ENCODE measurements at places on chromosomes 2 and 18. TPM values are rescaled to one million over a fixed set of nuclear protein-coding genes. Genes with fewer than 3 reads are reported as not detected.

SH3RF3 gene
- 10.1 TPM for total RNA-seq

DSC3 gene
- 67.4 TPM for total RNA-seq

G6PC2 gene
- total RNA-seq = not detected

ANKRD44 gene
- total RNA-seq = 35.4 TPM

DNA sequence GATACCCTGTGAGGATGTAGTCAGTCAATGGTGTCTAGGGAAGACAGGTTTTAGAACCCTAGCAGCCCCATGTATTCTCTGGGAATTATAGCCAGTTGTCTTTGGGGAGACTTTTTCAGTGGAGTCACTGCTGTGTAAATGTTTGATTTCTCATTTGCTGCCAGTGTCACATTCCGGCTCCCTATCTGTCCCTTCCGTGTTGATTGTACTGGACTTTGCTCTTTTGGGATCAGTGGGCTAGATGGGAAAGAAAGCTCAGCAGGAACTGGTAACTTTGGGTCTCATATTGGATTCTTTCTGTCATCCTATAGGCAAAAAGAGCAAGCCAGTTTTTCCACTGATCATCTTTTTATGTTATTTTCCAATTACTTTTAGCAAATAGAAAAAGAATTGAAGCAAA is 70.1 kb downstream of the GTF3C3 start:
- DNase-seq = no peak

GRCh38 chr2:150686391-150686790 is 198.9 kb upstream of the RND3 start:
- DNase-seq = no peak

DNA sequence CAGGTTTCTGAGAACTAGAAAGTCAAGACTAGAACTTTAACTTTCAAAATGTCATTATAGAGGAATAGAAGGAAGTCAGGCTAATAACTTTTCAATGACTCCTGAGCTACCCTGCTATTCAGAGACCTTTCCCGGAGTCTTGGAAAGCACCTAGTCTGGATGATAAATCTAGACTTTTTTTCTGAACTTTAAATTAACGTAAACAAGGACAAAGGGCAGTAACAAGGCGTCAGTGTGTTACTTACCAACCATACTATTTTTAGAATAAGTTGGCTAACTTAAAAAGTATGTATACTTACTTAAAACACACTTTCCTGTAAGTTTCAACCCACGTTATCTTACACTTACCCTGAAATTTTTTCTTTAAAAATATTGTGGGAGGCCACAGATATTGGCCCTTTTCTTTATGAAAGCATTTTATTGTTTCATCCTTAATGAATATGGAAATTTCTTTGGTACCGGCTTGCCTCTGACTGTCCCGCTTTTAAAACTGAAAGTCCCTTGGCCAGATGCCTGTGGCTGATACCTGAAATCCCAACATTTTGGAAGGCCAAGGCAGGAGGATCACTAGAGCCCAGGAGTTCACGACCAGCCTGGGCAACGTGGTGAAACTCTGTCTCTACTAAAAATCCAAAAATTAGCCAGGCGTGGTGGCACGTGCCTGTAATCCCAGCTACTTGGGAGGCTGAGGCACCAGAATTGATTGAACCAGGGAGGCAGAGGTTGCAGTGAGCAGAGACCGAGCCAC is 9.7 kb downstream of the PMAIP1 start:
- no peak for DNase-seq

DNA sequence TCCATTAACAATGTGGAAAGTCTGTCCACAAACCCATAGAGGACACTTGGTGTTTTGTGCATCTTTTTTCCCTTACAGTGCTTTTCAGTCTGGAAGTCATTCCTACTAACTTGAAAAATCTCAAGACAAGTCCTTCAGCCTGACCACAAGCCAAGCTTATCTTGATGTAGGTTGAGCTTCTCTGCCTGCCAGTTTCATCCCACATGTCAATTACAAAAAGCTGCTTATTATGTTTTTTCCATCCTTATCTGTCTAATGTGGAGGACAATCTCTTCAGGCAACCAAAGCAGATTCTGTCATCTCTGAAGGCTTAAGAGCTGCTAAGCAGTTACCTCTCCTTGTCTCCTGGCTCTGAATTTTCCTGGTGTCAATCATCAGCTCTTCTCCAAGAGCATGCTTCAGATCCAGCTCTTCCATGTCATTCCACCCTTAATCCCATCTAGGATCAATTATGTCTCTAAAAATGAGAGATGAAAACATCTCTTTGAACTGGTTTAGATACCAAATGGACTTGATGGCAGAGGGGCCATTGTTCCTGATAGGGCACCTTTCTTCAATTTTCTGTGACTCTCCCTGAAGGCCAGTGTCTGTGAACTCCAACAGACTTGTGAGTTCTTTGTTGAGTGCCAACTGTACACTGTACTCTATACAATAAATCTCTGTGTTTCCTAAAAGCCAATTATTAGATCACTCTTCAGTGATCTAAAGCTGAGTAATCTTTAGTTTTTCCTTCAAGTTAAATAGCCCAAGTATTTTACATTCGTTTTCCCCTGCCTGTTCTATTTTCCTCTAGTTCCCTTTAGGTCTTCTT is 208.6 kb downstream of the RBM43 start:
- no peak for DNase-seq

DNA sequence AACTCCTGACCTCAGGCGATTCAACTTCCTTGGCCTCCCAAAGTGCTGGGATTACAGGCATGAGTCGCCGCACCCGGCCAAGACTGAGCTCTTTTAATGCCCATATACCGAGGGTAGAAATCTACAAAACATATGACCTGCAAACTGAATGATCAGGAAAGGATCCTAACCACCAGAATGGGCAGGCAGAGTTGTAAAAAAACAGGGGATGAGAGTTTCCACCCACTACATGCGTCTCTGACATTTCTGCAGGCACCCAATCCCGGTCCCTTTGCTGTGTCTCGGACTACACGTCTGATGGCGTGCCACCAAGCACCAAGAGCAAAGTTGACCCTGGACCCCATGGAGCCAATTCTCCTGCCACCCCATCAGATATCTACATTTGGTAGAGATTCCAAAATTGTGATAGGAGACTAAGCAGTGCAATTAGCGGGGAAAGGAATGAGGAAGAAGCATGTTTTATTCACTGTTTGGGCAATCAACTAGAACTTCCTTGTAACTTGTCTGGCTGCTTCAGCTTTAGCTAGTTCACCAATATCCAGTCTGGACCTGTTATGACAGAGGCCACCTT is 74.1 kb downstream of the ATP8B1 start:
- DNase-seq = no peak

GRCh38 chr18:80074697-80075096 is 34.4 kb upstream of the ADNP2 start:
- no peak for DNase-seq

- DNase-seq = peak; percentile 55
Observed at GRCh38 chr2:216015722-216016464, 2.5 kb upstream of the MREG start.

Measured in tongue (tissue), 3 donors.